ENCODE measurements at places on chromosomes 12 and 14.

DNA sequence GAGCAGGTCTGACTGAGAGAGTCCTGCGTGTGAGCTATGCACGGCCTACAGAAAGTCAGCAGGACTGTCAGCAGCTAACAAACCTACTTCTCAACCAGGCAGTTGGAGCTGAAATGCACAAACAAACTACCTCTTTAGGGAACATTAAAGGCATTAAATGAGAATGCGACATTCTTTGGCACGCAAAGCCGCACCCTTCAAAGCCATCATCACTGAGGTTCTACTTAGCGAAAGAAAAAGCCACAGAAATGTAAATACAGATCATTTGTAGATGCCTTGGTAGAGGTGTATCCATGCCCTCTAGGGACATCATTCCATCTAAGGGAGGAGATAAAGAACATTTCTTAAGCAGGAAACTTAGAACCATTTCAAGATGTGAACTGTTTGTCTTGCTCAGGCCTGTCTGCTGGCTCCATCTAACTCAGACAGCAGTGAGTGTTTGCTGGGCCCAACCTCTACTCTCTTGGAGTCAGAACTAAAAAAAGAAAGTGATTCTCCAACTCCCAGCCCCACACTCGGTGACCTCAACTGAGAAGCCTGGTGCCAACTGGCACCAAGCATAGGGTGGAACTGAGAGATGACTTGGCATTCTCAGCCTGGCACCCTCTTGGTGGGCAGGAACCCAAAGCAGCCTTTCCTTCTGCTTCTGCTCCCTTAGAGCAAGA is 63.5 kb upstream of the MBIP start:
- DNase-seq, result no peak

DNA sequence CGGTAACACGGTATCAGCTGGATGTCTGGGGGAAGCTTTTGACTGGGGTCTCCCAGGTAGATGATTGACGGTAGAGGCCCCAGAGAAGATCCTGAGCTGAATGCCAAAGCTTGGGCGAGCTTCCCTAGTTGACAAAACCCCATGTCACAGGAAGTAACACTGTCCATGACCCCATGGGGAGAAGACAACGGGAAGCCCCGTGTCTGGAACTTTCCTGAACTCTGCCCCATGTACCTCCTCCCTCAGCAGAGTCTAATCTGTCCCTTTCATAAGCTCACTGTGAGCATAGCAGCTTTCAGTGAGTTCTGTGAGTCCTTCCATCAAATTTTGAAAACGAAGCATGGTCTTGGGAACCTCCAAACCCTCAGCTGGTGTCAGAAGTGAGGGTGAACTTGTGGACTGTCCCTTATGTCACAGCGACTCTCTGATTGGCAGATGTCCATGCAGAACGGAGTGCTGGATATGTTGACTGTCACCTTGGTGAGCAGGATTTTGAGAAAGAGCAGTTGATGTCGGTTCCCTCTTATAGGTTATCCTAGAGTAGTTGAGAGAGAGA is 29.7 kb upstream of the BEGAIN start:
- DNase-seq, result no peak

- DNase-seq, result no peak
These were observed 99.8 kb upstream of the DIO2 start for GRCh38 chr14:80310938-80311750.

DNA sequence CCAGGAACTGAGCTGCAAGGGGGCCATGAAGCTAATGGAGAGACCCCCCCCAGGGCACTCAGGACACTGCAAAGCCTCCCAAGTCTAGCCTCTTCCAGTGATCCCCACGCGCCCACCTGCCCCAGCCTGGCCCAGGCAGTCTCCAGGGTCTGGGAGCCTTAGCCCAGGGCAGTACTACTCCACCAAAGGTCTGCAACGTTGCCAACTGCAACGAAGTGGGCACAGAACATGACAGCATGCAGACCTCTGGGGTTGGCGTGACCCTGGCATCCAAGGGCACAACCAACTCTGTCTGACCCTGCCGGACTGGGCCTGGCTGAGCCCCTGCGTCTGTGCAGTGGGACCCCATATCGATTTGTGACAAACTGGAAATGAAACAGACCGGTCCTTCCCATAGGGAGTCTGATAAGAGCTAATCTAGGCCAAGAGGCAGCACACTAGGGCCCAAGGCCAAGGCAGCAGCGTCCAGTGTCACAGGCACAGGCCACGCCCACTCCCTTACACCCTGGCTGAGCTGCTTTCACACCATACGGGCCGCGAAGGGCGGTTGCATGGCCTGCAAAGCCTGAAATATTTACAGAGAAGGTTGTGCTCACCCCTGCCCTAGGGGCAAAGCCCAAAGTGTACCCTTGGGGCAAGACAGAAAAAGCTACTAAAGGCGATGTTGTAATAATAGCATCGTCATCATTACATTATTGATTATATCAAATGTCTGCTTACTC is 76.7 kb downstream of the NCOR2 start:
- DNase-seq, result no peak

DNA sequence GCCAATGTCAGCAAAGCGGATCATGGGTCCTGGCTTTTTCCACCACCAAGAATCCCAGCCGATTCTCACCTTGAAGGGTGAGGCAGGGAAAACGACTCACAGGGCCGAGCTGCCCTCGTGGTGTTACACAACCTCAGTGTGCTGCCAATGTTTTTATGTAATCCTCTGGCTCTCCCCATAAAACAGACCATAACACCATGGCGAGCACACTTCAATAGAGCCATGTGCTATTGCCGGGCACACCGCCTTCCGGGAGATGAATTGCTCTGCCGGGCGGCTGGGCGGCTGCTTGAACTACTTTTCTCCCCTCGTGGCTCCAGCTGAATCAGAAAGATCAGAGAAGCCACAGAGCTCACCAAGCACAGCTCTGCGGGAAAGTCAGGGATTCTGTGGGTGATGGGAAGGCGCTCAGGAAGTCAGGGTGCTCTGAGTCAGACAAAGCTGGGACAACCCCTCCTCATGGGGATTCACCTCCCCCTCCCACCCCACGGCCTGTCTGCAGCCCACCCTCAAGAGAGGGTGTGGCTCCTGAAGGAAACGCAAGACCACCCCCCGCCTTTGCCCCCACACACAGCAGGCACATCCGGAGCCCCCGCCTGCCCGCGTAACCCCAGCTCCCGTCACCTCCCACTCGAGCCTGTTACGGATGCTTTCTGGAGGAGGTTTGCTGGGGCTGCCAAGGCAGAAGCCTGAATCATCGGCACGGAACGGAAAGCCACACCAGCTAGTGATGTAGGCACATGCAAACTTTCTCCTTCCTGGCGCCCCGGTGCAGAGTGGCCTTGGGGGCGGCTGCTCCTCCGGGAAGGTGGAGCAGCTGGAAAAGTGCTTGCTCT is 1.8 kb downstream of the GALNT9 start:
- no peak for DNase-seq

DNA sequence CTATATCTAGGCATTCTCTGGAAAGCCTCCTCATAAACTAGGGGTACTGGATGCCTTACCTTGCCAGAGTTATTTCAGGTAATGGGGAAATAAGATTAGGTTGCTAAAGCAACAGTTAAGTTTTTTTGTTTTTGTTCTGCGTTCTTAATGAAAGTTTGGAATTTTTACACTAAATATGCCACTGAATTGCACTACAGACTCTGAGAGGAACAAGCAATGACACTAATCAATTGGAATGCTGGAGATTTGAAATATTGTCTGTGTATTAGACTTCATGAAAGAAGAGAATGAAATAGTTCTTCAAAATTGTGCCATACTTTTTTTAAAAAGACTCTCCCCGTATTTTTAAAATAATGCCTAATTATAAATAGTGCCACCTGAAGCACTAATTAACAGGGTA is 287.8 kb downstream of the NAV3 start:
- no peak for DNase-seq

DNA sequence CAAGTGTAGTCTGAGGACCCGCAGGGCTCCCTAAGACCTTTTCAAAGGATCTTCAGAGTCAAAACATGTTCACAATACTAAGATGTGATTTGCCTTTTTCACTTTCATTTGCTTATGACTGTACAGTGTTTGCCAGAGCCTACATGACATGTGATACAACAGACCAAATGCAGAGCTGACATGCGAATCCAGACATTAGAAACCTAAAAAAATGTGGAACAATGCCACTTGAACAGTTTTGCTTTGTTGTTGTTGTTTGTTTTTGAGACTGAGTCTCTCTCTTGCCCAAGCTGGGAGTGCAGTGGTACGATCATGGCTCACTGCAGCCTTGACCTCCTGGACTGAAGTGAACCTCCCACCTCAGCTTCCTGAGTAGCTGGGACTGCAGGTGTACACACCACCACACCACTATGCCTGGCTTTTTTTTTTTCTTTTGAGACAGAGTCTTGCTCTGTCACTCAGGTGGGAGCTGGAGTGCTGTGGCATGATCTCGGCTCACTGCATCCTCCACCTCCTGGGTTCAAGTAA is 5.3 kb upstream of the RAB35 start:
- DNase-seq, result no peak

- no peak for DNase-seq
These were observed 1365.4 kb downstream of the FSCB start for GRCh38 chr14:43141636-43142191.

GRCh38 chr12:106978035-106978800 is 8.7 kb downstream of the MTERF2 start:
- no peak for DNase-seq

GRCh38 chr12:22252057-22252456 is 82.5 kb downstream of the ST8SIA1 start:
- DNase-seq, result no peak

- no peak for DNase-seq
These were observed 152.4 kb downstream of the VRK1 start for GRCh38 chr14:96949594-96949993.

DNA sequence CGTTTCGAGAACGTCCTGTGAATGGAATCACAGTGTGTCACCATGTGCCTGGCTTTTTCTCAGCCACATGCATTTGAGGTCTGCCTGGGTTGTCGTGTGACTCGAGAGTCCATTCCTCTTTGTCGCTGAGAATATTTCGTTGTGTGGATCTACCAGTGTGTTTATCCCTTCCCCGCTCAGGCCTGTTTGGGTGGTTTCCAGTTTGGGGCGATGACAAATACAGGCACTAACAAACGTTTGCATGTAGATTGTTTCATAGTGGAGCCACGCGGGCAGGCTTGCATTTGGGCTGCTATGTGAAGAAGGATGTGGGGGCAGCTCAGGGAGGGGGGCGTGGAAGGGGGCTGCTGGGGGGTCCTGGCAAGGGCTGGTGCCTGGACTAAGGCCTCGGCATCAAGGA is 14.1 kb downstream of the RIN3 start:
- no peak for DNase-seq

DNA sequence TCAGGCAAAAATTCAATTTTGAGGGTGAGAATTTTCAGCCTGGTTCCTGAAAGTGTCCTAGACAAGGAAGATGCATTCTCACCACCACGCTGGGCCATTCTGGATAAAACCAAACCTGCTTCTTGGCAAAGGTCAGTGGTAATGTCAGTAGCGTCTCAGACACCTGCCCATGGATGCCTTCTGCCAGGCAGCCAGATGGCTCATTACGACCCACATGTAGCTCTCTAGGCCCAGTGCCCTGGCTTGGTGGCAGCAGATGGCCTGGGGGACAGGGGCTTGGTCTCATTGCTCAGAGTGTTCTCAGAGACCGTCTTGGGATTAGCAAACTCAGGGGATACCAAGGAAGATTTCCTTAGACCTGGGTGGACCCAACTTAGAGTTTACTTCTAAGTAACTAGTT is 105.1 kb downstream of the ARF6 start:
- no peak for DNase-seq

DNA sequence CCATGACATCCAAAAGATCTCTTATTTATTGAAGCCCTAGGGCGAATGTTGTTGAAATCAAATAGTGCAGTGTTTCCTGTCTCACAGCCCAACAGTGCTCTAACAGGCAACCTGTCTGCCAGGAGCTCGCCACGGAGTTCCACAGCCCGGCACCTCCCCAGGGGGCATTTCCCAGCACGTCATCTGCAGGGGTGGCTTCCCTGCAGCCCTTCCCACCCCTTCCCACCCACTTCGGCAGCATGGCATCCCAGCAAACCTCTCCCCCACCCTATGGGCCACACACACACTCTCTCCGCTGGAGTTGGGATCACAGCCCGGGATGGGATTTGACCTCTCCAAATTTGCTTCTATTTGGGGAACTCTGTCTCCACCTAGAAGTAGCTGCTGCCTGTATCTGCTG is 62.7 kb upstream of the C14orf180 start:
- DNase-seq, result no peak

- peak; percentile 58 for DNase-seq
These were observed 84.8 kb downstream of the NRXN3 start for GRCh38 chr14:78254911-78255461.

GRCh38 chr14:91509083-91509877 is 830 bp downstream of the PPP4R3A start:
- DNase-seq, result no peak

GRCh38 chr14:34359420-34360117 is 102.5 kb downstream of the SPTSSA start:
- no peak for DNase-seq

GRCh38 chr12:132343294-132344004 is 14.1 kb upstream of the GALNT9 start:
- no peak for DNase-seq

DNA sequence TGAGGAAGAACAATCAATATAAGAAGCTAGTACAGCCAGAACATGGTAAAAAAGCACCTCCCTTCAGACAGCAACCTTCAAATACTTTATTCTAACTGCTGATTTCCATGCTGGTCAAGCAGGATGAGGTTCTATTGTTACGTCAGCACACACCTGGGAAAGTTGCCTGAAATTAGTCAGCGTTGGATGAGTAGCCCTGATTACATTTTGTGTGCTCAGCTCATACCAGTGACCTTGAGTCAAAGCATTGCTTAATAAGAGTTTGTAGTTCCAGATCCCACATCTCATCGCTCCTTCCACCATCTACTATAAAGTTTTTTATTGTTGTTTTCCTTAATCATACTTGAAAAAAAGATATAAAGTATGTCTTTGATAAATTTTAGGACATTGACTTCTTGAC is 361.5 kb downstream of the EGLN3 start:
- DNase-seq, result no peak

DNA sequence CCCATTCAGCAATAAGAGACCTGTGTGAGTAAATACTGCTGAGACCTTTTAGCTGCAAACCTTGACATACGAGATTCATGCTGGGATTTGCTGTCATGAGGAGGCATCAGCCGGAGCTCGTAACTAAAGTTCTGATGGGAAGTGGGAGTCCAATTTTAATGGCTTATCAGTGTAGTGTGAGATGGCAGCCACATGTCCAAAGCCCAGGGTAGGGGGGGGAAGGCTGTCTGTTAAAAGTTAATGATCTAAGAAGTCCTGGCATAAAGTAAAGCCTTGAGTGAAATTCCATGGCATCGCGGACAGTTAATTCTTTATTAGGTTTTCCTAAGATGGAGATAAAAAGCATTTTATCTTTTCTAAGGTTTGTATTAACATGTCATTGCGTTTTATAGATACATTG is 240.0 kb downstream of the AACS start:
- DNase-seq, result no peak

DNA sequence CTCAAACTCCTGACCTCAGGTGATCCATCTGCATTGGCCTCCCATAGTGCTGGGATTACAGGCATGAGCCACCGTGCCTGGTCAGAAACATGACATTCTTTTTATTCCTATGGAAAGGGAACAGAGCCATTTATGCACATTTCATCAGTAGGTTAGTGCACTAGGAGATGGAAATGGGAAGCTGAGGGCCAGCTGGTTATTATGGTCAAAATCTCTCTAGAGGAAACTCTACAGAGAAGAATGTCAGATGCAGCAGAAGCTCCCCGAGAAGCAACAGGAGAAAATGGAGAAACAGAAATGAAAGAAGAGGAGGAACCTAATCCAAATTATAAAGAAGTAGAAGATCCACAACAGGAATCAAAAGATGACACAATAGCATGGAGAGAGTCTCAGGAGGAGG is 2.7 kb downstream of the CFAP251 start:
- DNase-seq, result no peak
